ENCODE measurements at places on chromosomes 5 and 9.

- no peak for DNase-seq
These were observed 46.7 kb upstream of the MACIR start for GRCh38 chr5:103211576-103212561.

- DNase-seq: no peak
These were observed 12.6 kb upstream of the TNIP1 start for GRCh38 chr5:151093476-151093889.

- no peak for DNase-seq
These were observed 5.0 kb upstream of the EBF1 start for GRCh38 chr5:159104759-159105144.

GRCh38 chr5:151628112-151628823 lies 37.1 kb upstream of the FAT2 start:
- DNase-seq: no peak

DNA sequence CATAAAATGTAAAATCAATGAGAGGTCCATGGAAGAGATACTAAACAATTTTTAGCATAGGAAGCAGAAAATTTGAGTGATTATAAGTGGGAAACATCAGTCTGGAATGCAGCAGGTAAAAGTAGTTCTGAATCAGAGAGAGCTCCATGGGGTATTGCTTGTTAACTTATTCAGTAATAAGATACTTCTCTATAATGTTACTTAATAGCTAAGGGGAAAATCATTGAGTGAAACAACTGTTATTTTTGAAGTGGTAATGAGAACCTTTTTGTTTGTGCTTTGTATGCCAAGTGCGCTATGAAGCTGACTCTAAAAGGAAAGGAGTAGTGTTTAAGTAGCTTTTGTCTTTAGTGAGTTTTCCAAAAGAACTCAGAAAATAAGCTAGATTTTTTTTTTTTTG lies 95.2 kb downstream of the ERBIN start:
- no peak for DNase-seq

GRCh38 chr5:136526791-136527190 lies 161.4 kb upstream of the TRPC7 start:
- no peak for DNase-seq

DNA sequence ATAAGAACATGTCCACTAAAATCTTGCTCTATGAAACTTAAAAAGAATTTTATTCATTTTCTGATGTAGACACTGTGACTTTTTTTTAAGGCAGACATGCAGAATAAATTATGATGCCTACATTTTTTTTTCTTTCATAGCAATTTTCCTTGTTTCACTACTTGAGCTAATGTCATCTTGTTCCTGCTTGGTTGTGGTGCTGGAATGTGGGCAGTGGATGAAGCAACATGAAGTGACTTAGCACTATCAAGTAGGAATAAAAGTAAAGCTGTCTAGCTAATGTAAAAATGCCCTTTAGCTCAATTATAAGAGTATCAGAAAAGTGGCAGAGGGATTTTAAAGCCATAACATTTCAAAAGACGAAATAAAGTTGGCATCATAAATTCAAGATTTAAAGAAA lies 191.0 kb downstream of the ADAMTS6 start:
- DNase-seq: no peak

DNA sequence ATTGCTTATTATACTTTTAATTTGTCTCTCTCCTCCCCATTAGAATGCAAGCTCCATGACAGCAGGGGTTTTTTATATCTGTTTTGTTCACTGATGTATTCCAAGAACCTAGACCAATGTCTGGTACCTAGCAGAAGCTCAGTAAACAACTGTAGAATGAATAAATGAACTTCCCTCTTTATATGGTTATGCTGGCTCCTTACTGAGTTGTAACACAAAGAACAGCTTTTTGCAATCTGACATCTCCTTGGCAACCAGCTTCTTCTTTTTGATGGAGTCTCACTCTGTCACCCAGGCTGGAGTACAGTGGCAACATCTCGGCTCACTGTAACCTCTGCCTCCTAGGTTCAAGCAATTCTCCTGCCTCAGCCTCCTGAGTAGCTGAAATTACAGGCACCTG lies 13.6 kb downstream of the TRMO start:
- DNase-seq: no peak

DNA sequence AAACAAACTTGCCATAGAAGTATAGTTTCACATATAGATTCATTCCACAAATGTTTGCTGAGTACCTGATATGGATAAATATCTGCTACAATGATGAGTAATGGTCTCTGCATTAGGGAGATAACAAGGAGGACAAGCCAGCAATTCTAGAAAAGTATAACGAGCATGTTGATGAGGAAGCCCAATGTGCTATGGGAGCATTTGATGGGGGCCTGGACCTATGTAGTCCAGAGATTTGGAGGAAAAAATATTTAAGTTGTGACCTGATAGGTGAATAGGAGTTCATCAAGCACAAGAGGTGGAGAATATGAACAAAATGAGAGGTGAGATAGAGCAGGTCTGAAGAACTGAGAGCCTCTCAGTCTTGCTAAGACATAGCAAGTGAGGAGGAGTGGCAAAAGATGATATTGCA lies 14.4 kb upstream of the TMEM245 start:
- DNase-seq: no peak

DNA sequence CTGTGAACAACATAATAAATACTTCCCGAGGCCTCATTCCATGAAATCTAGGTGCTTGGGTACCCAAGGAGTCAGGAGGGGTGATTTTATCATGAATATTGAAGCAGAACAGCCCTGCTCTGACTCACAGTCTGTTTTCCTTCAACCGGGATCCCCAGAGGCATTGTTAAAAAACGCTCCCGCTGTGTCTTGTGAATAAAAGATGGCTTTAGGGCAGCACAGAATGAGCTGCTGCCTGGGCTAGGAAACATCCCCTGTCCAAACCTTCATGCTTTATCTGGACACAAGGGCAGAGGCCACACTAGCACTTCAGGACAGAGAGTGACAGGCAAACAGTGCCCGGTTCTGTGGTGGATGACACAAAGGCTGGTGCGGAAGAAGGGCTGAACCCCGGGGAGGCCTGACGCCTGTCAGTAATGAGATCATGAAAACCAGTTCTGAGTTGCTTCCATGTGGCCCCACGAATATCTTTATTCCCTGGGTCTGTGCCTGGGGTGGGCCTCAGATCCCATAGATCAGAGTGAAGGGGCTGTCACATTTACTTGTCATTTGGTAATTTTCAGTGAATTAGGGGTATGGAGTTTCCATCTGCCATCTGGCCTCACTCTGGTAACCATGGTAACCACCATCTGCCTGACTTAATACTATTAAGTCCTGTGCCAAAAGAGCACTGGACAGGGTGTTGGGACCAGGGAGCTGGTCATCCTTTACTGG lies 2.6 kb downstream of the IGFBPL1 start:
- DNase-seq: no peak
